ENCODE measurements at places on chromosomes 11 and 22.
A peak's percentile ranks its signal among the peaks of the same experiment; 100 is the strongest.

DNA sequence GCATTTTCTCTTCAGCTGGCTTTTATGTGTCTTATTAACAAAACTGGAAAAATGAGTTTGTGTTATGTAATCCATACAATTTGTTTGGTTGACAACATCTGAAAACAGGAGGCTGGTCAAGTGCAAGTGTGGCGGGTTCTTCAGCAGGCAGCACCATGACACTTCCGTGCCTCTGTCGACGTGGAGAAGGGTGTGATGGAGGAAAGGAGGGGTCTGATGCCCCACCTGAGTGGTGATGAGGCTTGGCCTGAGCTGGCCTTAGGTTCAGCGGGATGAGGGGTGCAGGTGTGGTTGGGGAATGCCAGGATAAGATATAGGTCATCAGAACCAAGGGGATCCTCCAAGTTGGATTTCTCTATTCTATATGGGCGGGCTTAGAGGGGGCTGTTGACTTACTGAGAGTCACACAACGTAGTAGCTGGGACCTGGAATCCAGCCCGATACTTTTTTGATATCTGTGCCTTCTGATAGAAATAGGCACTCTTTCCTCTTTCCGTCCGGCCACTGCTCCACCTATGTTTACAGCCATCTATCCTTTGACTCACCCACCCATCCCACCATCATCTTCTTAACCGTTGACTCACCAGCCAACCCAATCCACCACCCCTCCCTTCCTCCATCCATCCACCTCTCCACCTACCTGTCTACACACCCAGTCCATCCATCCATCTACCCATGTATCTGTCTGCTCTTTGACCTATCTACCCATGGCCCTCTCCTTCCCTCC is 29.0 kb downstream of the SHANK3 start:
- DNase-seq = peak; percentile 15

- DNase-seq = peak; percentile 69
Observed at GRCh38 chr11:63888170-63889086, 28.5 kb downstream of the RCOR2 start.

DNA sequence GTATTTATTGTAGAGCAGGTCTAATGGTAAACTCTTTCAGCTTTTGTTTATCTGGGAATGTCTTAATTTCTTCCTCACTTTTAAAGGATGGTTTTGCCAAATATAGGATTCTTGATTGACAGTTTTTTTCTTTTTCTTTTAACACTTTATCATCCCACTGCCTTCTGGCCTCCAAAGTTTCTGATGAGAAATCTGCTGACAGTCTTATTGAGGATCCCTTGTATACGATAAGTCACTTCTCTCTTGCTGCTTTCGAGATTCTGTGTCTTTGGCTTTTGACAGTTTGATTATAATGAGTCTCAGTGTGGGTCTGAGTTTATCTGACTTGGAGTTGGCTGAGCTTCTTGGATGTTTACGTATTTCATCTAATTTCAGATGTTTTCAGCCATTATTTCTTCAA is 6.7 kb upstream of the TSKU start:
- DNase-seq = no peak

DNA sequence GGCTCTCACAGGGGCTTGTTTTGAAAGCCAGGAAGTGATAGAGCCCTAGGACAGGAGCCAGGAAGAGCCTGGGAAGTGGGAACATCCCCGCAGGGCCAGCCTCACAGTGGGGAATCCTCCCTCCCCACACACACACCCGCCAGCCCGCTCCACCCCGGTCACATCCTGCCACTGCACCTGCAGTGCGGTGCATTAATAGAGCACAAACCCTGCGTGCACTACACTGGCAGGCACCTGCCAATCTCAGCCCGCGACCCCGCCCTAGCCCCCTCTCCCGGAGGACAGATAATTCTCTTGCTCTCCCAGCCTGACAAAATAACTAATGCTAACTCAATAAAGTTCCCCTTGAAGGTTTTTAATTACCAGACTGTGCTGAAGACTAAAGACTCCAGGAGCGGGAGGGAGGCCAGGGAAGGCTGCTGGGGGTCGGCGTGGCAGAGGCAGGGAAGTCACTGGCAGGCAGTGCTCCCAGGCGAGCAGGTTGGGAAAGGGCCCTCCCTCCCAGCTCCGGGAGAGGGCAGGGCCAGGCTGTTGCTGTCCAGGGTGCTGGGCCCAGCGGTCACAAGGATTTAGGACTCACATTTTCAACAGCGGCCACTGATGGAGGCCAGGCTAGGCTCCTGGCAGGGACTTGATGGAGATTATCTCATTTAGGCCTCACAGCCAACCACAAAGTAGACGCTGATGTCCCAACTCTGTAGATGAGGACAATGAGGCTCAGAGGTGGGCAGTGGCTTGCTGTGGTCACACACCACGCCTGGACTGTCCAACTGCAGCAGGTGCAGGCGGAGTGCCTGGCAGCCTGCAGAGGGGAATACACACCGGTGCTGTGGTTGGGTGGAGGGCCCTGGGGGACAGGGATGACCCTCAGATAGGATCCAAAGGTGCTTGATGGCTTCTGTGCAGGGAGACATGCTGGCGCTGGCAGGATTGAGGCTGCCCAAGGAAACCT is 23.9 kb upstream of the TCF20 start:
- no peak for DNase-seq

DNA sequence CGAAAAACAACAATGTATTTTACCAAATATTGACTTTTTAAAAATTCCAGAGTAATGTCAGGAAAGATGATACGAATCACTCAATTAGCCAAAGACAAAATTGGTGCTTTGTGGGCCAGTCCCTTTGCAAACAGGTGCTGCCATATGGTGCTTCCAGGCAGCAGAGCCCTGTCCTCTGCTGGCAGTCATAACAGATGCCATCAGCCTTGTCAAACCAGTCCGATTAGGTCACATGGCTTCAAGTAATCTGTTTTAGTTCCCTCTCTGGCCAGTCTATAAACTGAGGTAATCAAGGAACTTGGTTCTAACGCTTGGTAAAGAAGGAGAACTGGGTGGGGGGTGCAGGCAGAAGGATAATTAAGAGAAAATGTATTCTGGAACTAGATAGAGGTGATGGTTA is 49.1 kb upstream of the CAPRIN1 start:
- no peak for DNase-seq

- DNase-seq = no peak
Observed at GRCh38 chr11:74025467-74026166, 16.7 kb upstream of the UCP3 start.

- DNase-seq = no peak
Observed at GRCh38 chr11:57321388-57322255, 3.1 kb downstream of the TNKS1BP1 start.

DNA sequence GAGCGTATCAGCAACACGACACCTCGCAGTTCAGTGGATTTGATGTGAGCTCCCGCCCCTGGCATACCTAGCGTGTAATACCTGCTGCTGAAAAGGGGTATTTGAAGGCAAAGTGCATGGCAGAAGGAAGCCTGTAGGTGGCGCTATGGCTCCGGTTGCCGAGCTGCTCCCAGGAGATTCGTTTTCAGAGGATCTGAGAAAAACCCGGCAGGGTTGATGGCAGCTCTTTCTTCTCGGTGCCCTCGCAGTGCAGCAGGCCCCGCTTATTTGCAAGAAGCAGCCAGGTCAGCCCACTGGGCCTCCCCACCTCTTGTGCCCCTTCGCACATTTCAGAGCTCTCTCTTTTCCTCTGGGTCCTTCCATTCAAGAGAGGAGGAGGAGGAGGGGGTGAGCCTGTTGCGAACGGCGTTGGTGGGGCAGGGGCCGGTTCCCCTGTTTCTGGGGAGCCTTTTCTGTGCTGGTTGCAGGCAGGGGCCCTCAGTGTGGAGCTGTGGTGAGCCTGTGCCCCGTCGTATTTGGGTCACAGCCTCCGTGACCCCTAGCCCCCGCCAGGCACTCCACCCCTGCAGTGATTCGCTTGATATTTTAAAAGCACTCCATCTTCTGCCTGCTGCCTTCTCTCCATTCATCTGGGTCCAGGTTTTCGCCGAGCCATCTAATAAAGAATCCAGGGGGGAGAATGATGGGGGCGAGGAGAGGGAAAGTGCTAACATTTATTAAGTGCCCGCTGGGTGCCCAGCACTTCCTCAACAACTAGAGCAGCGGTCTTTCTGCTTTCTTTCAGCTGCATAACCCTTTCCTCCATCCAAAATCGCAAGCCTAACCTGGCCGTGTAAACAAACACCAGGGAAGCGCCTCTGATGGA is 85.3 kb upstream of the SYT13 start:
- DNase-seq = peak; percentile 48

DNA sequence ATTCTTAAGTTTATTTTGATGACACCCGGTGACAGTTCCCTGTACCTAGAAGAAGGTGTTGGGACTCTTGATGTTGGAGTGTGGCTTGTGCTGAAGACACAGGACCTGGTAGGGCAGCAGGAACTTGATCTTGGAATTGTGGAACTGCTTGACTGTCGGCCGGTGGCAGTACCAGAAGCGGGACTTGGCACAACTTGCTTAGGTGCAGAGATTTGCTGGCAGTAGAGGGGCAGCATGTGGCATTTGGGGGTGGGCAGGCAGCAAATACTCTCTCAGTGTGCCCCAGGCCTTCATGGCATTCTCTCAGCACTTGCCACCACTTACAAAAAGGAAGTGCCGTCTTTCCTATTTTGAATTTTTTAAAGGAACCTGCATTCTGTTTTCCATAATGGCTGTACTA is 3.6 kb downstream of the PEX26 start:
- no peak for DNase-seq

DNA sequence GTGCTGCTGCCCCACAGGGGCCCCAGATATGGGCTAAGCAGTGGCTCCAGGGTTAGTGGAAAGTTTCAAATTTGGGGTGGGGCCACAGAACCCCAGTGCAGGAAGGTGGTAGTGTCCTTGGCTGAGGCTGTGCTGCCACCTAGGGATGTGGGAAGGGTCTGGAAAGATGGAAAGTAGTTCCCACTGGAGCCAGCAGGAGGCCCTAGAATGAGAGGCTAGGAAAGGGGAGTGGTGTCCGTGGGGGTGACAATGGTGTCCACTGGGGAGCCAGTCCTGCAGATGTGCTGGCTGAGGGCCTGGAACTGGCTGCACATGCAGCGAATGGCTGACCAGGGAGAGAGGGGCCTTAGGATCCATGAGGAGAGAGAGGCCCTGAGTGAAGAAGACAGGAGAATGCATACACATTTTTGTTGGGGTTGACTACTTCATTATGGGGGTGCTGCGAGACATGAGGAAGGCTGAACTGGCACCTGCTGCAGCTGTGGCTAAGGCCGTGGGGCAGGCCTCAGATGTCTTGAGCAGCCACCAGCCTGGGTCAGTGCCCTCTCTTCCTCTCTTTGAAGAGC is 21.1 kb downstream of the RFPL3 start:
- DNase-seq = no peak

- DNase-seq = no peak
Observed at GRCh38 chr11:43517518-43517917, 158.8 kb downstream of the TTC17 start.

- DNase-seq = no peak
Observed at GRCh38 chr22:27934069-27934468, 15.0 kb upstream of the PITPNB start.

GRCh38 chr11:128496692-128497060 is 90.7 kb downstream of the ETS1 start:
- no peak for DNase-seq

DNA sequence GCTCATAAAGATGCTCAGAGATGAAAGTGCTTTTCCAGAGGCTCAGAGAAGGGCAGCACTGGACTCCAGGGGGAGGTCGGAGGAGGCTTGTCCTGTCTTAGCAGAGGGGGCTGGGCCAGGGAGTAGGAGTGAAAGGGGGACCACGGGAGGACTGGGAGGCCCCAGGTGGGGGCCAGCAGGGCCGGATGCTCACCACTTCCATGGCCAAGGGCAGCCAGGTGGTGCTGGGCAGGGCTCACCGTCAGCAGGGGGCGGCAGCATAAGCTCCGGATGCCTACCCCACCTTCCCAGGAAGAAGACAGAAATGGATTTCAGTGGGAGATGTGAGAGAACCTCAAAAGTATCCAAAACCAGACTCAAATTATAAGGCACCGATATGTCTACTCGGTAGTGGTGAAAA is 11.0 kb downstream of the RAB36 start:
- no peak for DNase-seq

GRCh38 chr11:120389693-120390584 is 53.7 kb downstream of the ARHGEF12 start:
- no peak for DNase-seq

DNA sequence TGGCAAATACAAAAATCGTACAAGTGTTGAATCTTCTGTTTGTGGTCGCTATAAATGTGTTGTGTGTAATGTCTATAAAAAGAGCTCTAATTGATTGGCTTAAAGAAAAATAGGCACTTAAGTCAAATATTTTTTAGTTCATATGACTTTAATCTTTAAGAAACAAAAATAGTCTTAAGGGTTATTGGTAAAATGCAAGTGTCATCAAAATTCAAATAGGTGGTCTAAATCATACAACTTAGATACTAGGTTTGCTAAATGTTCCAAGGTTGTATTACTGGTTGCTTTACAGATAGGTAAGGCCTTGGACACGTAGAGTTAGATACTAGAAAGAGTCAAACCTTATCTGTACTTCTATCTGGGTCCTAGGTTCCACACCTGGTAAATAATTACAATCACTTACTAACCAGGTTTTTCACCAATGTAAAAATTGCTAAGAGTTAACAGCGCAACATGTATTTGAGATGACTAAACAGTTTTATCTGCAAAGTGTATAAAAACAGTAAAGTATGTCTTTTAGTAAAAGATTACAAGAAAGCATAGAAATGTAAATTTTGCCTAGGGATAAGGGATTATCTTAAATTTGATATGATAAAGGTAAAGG is 91.1 kb upstream of the GNAZ start:
- no peak for DNase-seq

GRCh38 chr22:17410576-17410975 is 41.3 kb downstream of the CECR2 start:
- DNase-seq = no peak

DNA sequence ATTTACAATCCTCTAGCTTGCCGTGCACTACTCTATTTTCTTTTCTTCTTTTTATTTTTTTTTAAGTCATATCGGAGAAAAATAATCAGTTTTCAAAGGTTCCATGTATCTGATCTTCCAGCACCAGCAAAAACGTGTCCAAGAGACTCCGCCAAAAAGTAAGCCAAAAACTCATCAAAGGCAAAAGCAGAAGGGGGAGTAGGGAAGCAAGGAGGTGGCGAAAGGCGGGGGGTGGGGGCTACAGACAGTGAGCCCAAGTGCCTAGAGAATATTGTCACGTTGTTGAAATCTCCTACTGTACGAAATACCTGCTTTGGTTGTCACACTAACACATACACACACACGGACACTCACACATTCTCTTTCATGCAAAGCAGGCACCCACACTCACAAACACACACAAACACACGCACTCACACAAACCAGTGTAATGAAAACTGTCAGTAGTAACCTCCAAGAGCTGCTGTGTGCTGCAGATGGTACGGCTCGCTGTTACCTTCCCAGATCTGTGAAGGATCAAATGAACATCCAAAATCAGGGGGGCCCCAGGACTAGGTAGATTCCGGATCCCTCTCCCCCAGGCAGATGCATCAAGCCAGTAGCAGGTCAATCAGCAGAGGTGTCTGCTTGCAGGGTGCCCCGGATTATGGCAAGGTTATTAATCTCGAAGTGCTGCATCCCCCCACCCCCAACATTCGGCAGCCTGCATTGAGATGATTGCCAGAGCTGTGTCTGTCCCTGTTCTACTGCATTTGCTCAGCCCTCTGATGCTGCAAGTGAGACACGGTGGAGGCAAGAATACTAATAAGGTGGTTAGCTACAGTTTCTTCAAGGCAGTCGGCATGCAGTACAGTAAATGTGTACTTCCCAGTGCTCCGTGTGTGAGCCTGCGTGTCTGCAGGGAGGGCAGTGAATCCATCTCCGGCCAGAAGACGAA is at the start of gene LRRC4C:
Gene LRRC4C (minus strand): TSS at position 188 of the 937 bp plus-strand sequence.
- DNase-seq = no peak

GRCh38 chr11:93906486-93906885 is 56.1 kb upstream of the VSTM5 start:
- no peak for DNase-seq

Data from CD8-positive, alpha-beta memory T cell (primary cell).